Gastroesophageal sphincter (tissue), 4 donors: ENCODE measurements at places on chromosomes 16 and 17.
A peak's percentile ranks its signal among the peaks of the same experiment; 100 is the strongest.

GRCh38 chr17:14321980-14322776 is 21.3 kb downstream of the HS3ST3B1 start:
- no peak for ATAC-seq

DNA sequence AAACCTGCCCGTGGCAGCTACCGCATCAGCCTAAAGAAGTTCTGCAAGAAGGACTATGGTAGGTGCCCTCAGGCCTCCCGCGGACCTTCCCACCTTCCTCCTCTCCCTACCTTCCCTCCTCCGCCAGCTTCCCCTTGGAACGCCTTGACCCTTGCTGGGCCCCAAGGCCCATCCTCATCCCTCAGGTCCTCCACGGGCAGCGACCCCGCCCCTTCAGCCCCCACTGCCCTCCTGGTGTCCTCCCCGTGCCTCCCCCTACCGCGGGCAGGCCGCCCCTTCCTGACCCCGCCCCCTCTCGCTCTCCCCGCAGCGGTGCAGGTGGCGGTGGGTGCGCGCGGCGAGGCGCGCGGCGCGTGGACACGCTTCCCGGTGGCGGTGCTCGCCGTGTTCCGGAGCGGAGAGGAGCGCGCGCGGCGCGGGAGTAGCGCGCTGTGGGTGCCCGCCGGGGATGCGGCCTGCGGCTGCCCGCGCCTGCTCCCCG is 1.4 kb upstream of the TBC1D24 start:
- ATAC-seq = no peak

DNA sequence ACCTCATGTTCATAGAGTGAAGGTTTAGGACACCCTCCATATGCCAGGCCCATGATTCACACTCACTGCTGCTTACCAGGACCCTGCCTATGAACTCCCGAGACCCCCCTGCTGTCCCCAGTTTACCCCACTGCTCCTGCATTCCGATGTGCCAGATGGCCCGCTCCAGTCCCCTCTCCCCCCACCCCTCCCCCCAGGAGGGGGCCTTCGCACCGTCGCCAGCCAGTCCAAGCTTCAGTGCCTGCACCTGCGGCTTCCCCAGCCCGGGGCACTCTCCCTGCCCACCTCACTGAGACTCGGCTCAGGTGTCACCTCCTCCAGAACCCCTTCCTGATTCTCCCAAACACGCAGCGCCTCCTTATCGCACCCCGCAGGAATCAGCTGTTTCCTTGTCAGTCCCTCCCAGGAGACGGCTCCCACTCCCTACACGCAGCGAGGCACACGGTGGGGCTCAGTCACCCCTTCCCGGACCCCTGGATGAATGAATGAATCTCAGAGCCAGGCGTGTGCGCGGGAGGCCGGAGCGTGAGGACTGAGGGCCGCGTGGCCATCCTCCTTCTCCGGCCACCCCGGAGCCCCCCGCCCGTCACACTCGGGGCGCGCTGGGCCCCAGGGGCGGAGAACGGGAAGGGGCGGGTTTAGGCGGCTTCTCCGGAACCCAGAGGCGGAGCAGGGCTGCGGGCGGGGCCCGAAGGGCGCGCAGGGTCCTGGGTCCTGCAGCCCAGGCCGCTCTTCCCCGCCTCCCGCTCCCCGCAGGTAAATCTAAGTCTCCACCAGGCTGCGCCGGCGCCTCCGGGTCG is 1.6 kb downstream of the MYO1C start:
- ATAC-seq = peak; percentile 44

- ATAC-seq = no peak
These were observed 71.7 kb downstream of the SNX11 start for GRCh38 chr17:48179071-48179945.

- no peak for ATAC-seq
These were observed 571 bp upstream of the CCP110 start for GRCh38 chr16:19523184-19523558.

- ATAC-seq = no peak
These were observed 119.6 kb upstream of the HAS3 start for GRCh38 chr16:68985855-68986254.

DNA sequence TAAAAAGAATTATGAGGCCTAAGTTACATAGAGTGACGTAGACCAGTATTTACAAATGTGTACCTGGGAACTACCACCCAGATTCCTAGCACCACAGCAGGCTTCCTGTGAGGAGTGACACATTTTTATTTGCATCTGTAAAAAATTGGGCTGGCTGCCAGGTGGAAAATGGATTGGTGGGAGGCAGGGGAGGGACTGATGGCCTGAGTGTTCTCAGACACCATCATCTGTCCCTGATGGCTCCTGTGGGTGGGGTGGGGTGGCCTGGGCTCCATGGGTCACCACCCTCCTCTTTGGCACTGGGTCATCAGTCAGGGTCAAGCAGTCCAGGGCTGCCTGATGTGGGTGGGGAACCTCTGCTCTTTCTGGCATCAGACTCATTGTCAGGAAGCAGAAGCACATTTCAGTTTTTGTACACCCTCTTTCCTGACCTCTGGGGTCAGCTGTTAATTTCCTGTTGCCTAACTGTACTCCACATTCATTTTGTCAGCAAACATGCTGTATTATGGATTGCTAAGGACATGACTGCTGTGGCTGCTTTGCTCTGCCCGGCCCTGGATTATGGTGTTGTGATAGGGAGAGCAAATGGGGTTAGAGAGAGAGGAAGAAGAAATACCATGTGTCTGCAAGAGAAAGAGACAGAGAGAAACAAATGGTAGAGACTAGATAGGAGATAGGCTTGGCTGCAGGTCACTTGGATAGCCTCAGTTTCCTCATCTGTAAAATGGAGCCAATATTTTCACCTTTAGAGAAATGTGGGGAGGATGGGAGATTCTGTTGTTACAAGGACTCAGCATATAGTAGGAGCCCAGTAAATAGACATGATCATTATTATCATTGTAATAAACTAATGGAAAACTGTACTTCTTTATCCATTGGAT is 11.6 kb upstream of the MFAP4 start:
- peak; percentile 90 for ATAC-seq

- ATAC-seq = no peak
These were observed 2.3 kb downstream of the STX1B start for GRCh38 chr16:31008149-31008548.

GRCh38 chr17:13728781-13729180 is 127.1 kb upstream of the HS3ST3A1 start:
- ATAC-seq = no peak

GRCh38 chr17:4329838-4330237 is 36.6 kb downstream of the UBE2G1 start:
- ATAC-seq = peak; percentile 46

GRCh38 chr16:67663151-67663876 is 2.6 kb downstream of the PARD6A start:
- ATAC-seq = no peak

GRCh38 chr17:36506249-36506826 is 19.9 kb downstream of the ZNHIT3 start:
- no peak for ATAC-seq
